NAMALWA (cell line): ENCODE measurements at places on chromosomes 1 and 21.

DNA sequence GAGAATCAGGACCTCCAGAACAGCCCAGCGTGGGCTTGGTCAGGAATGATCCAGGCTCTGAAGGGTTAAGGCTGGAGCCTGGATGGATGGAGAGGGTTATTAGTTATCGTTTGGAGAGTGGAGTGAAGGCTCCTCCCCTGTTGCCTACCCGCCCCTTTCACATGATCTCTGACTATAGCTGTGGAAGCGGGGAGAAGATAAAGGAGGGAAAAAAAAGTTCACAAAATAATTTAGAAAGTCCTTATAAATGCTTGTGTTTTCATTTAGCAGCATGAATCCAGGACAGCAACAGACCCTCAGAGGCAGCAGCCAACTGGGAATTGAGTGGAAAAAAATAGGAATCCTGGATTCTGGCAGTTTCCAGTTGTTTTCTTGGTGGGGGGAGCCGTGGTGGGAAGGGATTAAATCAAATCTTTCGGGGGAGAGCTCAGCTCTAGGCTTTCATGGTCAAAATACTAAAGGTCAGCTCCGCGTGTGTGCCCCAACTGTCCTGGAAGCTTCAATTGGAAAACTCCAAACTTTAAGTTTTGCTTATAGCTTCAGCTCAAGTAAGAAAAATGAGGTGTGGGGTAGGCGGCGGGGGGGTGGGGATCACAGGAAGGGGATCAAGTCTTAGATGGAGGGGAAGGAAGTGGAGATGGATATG lies 595 bp upstream of the DDR2 start:
- DNase-seq: no peak

GRCh38 chr1:60865166-60865565 lies 217.2 kb upstream of the NFIA start:
- no peak for DNase-seq

- no peak for DNase-seq
Observed at GRCh38 chr21:14741256-14741655, 195.1 kb upstream of the SAMSN1 start.

GRCh38 chr1:29712284-29712651 lies 475.9 kb downstream of the PTPRU start:
- DNase-seq: no peak

- no peak for DNase-seq
Observed at GRCh38 chr1:222970040-222970439, 155.2 kb downstream of the DISP1 start.

GRCh38 chr1:76695535-76695934 lies 171.7 kb upstream of the ST6GALNAC5 start:
- DNase-seq: no peak

DNA sequence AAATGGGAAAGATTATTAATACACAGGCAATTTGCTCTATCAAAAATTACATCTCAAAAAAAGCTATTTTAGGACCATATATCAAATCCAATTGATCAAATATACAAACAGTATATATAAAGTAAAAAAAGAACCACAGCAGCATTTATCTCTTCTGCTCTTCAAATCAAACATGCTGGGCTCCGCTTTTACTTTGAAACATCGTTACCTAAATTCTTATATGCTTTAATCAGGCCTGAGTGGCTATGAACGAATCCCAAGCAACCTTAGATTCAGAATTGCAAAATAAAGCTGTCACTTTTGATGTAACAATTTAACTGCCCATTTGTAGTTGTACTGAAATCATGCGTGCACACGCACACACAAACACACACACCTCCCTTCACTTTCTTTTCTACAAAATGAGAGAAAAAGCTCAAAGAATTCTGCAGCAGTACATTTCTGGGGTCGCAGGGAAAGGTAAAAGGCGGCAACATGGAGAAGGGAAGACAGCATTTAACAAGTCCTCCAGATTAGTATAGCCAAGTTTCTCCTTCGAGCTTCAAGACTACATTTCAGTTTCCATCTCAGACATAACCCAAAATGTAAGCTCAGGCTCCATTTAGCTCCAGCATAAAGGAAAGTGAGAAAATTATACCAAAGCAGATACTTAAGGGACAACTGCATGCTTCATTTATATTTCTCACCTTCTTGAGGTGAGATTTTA lies 92.2 kb upstream of the TTC39A start:
- no peak for DNase-seq

DNA sequence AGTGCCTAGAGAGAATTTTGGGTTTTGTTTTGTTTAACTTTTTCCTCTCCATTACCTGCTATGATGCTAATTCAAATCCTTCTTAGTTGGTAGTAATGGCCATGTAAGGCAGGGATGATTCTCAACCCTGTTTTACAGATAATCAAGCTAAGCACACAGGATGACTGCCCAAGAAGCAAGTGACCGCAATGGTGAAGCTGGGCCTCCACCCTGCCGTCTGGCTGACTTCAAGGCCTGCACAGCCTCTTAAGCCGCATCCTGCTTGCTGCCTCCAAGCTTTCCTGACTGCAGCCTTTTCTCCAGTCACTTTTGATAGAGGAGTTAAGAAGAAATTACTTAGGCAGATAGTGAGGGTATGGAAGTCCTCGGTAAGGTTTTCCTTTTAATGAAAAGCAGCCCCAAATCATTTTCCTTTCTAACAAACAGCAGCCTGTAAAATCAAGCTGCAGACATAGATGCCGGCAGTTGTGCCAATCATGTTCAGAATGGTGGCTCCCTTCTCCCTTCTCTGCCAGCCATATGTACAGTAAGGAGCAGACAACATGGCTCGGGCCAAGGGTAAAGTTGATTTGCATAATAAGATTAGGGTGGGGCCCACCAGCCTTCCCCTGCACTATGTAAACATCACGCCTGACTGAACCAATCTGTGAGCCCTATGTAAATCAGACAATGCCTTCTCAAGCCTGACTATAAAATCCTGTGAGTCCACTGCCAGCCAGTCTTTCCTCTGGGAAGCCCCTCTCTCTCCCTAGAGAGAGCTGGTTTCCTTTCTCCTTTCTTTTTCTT lies 8.8 kb upstream of the CTBS start:
- DNase-seq: peak; percentile 41

GRCh38 chr1:27011058-27011764 lies 1.4 kb downstream of the TENT5B start:
- no peak for DNase-seq

DNA sequence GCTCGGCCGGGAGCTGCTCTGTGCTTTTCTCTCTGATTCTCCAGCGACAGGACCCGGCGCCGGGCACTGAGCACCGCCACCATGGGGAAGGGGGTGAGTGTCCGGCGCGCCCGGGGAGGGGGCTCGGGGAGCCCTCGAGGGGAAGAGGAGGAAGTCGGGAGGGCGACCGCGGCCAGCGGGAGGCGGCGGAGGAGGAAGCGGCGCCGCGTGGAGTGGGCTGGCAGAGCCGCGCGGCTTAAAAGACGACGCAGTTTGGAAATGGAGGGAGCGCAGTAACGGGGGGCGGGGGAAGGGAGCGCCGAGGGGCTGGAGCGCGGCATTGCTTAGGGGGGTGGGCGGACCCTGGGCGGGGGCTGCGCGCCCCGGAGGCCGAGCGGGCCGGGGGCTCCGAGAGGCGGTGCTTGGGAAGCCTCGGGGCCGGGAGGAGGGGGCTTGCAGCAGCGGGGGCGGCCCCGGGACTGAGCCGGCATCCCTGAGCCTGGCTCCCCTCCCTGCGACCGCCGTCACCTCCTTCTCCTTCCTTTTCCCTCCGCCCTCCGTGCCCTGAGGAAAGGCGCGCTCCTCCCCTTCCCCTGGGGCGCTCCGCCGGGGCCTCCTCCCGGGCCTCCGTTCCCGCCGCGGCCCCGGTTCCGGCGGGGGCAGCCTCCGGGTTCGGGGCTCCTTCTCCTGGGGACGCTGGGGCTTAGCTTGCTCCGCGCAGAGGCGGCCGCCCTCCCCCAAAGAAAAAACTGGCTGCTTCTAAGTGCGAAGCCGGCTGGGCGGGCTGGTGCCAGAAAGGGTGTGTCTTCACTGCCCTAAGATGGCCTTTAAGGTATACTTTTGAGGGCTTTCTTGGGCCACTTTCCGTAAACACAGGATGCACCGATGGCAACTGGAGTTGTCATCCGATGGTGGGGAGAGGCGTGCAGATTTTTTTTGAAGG lies 648 bp downstream of the ATP1A1 start:
- peak; percentile 64 for DNase-seq

GRCh38 chr1:202367271-202367670 lies 18.8 kb downstream of the PPP1R12B start:
- DNase-seq: no peak

DNA sequence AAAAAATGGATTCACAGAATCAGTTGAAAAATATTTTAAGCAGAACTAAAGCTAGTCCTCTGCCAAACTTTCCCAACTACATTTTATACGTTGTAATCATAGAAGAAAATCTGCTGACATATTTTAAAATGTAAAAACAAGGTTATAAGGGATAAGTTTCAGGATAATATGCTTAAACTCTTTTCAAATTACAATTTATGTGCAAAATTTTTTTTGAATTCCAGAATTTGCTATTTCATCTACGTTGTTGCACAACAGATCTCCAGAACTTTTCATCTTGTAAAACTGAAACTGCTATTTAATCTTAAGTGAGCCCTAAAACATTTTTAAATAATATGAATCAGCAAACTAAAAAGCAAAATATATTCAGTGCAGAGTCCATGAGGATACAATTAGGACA lies 5.9 kb downstream of the EDEM3 start:
- no peak for DNase-seq

DNA sequence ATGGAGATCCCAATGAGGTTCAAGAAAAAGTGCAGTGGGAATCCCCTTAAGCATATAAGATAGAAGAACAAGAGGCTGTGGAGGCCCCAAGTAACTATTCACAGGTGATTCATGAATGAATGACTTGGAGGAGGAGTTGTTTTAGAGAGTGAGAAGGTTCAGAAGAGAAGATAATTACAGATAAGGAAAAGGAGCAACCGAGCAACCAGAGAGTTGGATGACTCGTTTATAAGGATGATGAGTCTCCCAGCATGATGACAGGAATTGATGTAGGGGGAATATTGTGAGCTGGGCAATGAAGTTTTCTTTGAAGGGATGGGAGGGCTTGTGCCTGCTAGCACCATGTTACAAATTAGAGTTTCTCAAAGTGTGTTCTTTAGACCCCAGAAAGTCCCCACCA lies 9.8 kb downstream of the C8A start:
- DNase-seq: no peak

DNA sequence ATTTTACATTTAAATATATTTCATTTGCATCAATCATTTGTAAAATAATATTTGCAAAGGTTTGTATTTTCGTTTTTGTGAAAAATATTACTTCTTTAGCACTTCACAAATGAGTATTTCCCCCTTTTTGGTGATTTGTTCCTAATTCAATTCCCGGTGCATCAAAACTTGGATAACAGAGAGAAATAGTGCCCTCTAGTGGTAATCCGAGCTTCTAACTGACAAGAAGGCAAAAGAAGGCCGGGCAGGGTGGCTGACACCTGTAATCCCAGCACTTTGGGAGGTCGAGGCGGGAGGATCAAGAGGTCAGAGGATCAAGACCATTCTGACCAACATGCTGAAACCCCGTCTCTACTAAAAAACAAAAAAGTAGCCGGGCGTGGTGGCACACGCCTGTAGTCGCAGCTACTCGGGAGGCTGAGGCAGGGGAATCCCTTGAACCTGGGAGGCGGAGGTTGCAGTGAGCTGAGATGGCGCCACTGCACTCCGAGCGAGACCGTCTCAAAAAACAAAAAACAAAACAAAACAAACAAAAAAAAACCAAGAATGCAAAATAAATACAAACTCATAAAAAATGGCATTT lies 137.7 kb downstream of the COL11A1 start:
- DNase-seq: peak; percentile 62

DNA sequence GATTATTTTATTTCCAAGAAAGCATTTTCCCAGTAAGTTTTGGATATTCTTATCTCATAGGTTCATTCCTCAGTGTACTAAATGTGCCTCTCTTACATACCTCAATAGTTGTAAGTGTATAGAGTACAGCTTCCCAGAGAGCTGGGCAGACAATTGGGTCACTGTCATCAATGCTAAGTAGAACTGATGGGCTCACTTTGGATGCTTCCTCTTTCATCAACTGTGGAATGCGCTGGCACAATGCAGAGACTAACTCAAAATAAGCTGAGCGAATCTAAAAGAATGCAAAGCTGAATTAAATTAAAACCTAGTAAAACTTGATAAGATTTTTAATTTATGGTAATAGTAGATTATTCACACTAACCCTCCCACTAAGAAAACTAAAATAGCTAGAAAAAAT lies 21.5 kb downstream of the LTN1 start:
- no peak for DNase-seq

DNA sequence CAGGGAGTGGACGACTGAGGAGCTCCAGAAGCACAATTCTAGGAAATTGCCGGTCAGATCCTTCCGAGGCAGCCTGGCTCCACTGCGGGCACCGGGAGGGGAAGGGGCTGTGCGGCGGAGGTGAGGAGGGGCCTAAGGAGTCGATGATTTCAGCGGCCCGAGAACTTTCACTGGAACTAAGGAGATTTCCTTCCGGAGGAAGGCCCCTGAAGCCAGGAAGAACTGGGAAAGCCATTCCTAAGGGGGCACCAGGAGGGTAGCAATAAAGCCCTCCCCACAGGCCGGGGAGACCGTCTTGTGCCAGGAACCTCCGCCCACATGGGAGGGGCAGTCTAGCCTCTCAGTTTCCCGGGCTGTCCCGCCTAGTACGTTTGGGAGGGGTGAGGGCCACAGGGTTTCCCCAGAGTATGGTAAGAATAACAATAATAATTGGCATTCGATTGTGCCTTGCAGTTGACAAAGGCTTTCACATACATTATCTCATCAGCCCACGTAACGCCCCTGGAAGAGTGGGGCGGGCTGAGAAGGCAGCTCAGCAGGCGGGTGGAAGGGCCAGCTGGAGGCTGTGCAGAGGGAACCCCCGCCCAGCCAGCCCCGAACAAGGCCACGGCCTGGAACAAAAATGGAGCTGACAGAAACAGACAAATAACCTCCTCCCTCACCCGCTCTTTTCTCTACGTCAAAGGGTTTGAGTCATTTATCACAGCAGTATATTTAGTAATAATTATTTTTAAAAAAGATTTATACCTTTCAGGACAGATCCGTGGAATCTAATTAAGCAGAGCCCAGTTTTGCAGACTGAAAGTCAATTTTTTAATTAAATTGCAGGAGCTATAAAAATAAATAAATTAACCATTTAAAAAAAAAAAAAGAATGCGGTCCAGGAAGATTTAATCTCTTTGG lies 19.8 kb downstream of the NPR1 start:
- no peak for DNase-seq

DNA sequence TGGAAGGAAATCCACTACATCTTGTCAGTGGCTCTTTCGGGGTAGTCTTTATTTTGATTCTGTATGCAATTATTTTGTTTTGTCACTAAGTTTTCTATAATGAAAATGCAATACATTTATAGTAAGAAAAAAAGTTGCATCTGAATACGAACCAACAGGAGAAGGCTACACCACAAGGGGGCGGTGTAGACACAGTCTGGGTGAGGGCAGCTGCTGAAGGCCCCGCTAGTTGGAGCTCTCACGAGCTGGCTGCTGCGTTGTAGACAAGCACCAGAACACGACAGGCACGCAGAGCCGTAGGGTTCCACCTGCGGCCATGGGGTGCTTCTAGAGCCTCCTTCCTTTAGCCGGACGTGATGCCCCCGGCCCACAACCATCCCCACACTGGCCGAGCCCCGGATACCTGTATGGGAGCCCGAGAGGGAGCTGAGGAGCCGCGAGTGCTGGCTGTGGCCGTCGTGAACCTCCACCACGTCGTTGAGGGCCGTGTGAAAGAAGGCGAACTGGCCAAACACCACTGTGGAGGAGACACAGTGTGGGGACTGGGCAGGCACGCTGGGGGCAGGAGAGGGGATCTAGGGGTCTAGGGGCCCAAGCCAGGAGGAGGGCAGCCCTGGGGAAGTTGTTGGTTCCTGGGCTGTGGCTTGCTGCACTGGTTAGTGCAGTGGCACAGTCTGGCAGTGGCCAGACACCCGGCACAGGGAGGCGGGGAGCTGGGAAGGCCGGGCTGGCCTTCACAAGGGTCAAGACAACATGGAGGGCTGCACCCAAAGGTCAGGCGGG lies 160.8 kb downstream of the ZSCAN20 start:
- peak; percentile 91 for DNase-seq
